ENCODE measurements at places on chromosomes 1 and 21. TPM values are rescaled to one million over a fixed set of nuclear protein-coding genes. Genes with fewer than 3 reads are reported as not detected.

- DNase-seq, result no peak
Measured at GRCh38 chr1:53653631-53654030, 85.3 kb downstream of the GLIS1 start.

GRCh38 chr1:22121421-22121911, 21.4 kb downstream of the WNT4 start:
- no peak for DNase-seq

DNA sequence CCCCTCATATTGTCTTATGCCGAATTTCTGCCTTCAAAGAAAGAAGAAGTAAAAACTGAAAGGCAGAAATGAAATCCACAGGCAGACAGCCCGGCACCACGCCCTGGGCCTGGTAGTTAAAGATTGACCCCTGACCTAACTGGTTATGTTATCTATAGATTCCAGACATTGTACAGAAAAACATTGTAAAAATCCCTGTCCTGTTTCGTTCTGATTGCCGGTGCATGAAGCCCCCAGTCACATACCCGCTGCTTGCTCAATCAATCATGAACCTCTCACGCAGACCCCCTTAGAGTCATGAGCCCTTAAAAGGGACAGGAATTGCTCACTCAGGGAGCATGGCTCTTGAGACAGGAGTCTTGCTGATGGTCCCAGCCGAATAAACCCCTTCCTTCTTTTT, 49.3 kb downstream of the JMJD4 start:
- no peak for DNase-seq

- DNase-seq, result no peak
Measured at GRCh38 chr1:7561331-7561921, 209.7 kb upstream of the VAMP3 start.

DNA sequence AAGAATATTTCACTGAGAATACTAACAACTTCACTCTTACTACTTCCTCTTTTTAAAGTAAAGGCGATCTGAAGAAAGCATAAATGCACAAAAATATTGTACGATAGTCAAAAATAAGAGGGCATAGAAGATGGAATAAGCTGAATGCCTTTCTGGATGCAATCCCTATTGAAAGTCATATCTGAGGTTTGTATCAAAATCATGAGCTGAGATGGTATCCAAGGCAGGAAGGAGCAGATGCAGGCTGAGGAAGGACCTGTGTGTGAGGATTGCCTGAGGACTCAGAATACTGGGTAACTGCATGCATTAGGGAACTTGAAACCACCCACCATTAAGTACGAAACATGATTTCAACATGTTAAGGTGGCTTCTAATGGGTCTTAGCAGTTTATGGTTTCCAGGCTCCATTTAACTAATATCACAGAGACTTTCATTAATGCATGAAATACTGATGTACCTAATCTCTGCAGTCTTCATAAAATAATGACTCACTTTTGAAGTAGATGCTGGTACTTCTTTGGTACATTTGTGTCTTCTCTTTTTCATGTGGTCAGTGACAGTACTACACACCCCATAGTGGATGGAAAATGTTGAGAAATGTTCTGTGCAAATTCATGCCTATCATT, 29.6 kb upstream of the RGS1 start:
- no peak for DNase-seq

DNA sequence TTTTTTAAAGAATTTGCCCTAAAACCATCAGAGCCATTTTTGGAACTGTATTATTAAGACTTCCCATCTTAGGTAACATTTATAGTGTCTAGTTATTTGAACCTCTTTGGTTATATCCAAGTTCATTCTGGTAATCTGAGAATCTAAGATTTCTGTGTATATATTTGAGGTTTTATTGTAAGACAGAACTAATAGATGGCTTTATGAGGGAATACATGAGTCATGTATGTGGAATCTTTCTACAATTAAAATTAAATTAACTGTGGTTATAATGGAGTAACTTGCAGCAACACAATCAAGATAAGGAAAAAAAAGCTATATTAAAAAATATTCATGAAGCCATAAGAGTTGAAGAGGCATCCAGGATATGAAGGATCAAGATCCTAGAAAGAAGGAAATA, 92.1 kb downstream of the UBE2U start:
- no peak for DNase-seq

ISG15 gene
- total RNA-seq, result 17.0 TPM

DNA sequence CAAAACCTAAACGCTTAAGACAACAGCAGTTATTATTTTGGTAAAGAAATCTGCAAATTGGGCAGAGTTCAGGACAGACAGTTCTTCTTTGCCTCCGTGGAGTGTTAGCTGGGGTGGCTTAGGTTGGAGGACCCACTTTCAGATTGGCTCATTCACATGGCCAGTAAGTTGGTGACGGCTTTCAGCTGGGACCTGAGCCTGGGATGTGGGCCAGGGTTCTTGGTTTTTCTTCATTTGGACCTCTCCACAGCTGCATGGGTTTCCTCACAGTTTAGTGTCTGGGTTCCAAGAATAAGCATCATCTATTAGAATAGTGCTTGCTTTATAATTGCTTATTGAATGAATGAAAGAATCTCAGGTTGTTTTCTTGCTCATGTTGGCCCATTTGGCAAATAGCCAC, 72.2 kb downstream of the ATF6 start:
- no peak for DNase-seq

GRCh38 chr1:172321451-172321850, 99.0 kb upstream of the C1orf105 start:
- no peak for DNase-seq

NPHS2 gene
- total RNA-seq, result not detected

TP73 gene
- total RNA-seq, result 0.28 TPM

GRCh38 chr1:222123111-222123510, 381.2 kb upstream of the DUSP10 start:
- no peak for DNase-seq

LPAR3 gene
- total RNA-seq, result 0.64 TPM

DNA sequence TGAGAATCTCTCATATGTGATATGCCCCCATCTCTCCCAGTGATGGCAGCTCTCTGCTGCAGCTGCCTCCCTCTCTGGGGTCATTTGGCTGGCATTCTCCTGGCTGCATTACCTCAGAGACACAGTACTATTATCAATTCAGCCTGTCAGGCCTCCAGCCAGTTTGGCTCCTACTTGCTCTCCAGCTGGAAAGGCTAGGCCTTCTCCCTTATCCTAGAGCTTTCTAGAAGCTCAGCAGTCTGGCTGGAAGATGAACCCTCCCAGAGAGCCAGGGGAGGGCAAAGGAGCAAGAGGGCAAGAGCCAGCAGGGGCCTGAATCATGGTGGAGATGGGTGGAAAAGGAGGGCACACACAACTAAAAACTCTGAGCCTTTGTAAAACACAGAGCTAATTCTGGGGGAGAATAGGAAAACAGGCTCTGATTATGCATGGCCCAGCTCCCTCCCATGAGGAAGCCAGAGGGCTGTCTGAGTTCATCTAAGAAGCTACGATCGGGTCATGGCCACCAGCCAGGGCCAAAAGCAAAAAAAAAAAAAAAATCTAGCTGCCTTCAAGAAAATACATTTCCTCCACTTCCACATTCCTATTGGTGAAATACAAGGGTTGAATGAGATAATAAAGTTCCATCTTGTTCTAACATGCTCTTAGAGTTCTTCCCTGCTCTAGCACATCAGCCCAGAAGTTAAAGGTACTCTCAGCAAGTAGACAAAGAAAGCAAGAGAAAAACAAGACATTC, 8.8 kb downstream of the LAMB3 start:
- DNase-seq, result no peak

- no peak for DNase-seq
Measured at GRCh38 chr1:228882771-228883450, 147.6 kb downstream of the RHOU start.

- no peak for DNase-seq
Measured at GRCh38 chr1:223257856-223258550, 106.0 kb downstream of the SUSD4 start.

SH2D2A gene
- 155 TPM for total RNA-seq

GOLT1A gene
- total RNA-seq, result not detected
